NCI-H526 (cell line): ENCODE measurements at places on chromosomes 13 and 19.
A peak's percentile ranks its signal among the peaks of the same experiment; 100 is the strongest.

- DNase-seq: no peak
These were observed 7.8 kb upstream of the VSTM2B start for GRCh38 chr19:29517946-29518345.

DNA sequence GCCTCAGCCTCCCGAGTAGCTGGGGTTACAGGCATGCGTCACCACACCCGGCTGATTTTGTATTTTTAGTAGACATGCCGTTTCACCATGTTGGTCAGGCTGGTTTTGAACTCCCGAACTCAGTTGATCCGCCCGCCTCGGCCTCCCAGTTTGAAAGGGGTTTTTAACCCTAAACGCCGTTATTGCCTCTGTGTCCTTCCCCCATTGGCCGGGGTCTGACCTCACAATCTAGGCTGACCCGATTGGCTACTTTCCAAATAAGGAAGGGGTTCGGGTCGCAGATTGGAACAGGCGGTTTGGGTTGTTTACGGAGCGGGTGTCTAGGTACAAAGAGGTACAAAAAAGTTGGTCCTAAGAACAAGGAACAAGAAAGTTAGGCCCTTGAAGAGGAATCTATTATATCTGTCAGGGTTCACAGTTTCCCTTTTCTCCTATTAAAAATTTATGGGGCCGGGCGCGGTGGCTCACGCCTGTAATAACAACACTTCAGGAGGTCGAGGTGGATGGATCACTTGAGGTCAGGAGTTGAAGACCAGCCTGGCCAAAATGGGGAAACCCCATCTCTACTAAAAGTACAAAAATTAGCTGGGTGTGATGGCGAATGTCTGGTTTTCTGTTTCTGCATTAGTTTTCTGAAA, 1.0 kb downstream of the ZNF253 start:
- no peak for DNase-seq

- DNase-seq: no peak
These were observed 7.1 kb upstream of the ICAM3 start for GRCh38 chr19:10346509-10346908.

DNA sequence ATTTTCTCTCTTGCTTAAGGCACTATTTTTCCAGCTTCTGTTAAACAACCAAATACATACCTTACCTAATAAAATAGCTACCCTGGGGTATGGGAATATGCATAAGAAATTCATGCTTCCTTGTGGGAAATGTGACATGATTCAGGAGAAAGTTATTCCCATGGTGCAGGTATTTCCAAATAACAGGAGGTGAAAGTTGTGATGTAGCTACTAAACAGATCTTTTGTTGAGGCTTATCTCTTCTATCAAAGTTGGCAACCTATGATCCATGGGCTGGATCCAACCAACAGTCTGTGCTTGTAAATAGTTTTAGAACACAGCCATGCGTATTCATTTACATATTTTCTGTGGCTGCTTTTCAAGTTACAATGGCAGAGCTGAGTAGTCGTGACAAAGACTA, 177.8 kb upstream of the NBEA start:
- no peak for DNase-seq

DNA sequence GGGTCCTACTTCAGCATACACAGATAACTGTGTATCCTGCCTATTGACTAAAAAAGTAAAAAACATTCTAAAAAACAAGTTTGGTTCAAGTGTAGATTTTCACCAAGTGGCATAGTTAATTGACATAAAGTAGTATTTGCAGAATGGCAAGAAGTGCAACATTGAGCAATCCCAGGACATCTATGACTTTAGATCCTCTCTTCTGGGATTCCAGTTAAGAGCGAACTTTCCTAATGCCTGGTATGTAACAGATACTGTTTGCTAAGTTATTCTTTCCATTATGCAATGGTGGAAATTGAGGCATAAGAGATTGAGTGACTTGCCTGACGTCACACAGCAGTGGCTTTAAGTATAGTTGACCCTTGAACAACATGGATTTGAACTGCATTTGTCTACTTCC, 96.1 kb downstream of the ZMYM2 start:
- DNase-seq: no peak

DNA sequence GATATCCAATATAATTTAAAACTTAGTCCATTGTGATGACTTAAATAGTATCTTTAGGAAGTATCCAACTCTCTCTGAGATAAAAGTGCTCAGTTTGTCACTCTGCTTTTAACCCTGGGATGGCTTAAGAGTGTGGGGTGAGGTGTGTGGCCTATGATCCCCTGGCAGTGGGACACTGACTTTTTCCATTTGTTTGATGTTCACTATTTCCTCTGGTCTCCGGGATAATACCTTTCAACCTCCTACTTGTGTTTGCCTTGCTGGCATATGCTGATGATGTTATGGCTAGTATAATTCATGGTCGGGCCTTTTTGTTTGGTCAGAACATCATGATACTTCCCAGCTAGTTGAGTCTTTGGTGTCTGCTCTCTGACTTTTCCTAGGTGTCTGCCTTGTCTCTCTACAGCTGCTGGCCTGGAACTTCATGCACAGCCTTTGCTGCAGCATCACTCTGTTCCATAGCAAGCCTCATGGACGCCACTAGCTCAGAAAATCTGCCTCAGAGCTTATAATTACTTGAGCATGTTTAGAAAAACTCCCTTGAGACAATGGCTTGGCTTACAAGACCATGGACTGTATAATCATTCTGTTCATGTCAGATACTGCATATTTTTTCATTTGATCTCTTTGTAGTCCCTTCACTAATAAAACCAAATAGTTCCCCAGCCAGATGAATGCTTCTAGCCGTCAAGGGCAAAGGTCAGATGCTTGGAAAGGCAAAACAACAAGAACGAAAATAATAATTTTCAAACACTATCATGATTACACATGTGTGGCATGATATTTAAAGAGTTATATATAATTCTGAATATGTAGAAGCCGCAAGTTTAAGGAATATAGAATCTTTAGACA, 75.2 kb downstream of the WDFY2 start:
- no peak for DNase-seq

DNA sequence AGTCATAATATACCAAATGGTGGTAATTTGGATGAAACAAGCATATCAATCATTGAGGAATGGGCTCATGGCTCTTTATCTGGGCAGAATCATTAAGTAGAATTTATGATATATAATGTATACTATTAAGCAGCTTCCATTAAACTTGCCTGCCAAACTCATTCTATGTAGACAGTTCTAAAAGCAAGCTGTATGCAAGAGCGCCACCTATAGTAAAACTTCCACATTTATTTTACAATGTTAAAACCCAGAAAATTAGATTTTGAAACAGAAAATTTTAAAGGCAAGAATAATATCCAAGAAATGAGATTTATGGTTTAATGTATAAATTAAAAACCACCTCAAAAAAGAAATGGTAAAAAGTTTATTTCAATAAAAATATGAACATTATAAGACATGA, 161.5 kb downstream of the MZT1 start:
- peak; percentile 63 for DNase-seq

GRCh38 chr19:10114651-10115391, 3.3 kb downstream of the P2RY11 start:
- no peak for DNase-seq

GRCh38 chr13:74707291-74707690, 573.1 kb upstream of the KLF12 start:
- DNase-seq: no peak

- no peak for DNase-seq
These were observed 156.4 kb downstream of the COL4A1 start for GRCh38 chr13:110150384-110151101.

GRCh38 chr13:45881353-45881752, 29.8 kb upstream of the SIAH3 start:
- DNase-seq: no peak

- no peak for DNase-seq
These were observed 88.9 kb downstream of the SLC25A15 start for GRCh38 chr13:40878321-40878720.

GRCh38 chr19:7925171-7925851, 624 bp downstream of the CTXN1 start:
- DNase-seq: no peak

- DNase-seq: no peak
These were observed 267.3 kb downstream of the DLEU7 start for GRCh38 chr13:50576156-50576555.

- DNase-seq: no peak
These were observed 532.7 kb upstream of the SPRY2 start for GRCh38 chr13:80873589-80873988.

DNA sequence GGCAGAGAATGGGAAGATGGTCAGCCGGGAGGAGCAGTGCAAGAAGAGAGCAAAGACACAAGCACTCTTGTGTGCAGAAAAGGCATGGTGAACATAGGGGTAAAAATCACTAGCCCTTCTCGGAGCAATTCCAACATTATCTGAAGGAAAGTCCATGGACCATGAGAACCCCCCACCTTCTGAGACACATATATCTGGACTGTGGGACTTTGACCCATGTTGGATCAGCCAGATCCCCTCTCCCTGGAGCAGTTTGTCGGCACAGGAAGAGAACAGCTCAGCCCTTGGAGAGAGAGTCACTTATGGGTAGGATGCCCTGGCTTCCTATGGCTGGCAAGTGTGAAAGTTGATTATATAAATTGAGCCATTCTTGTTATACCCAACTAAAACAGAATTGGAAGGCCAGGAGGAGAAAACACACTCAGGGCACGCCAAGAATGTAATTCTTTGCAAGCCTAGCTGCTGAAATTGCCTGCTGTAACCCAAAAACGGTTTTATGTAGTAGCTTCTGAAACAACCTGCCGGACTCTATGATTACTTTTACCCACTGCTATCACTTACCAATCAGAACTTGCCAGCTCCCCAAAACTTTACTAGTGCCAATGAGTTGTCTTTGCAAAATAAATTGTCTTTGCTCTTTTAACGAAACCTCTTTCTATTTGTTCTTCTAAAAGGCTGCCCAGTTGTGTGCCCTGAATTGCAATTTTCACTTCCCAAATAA, 62.8 kb upstream of the ZNF599 start:
- DNase-seq: no peak

- DNase-seq: no peak
These were observed 58.0 kb downstream of the USPL1 start for GRCh38 chr13:30675717-30676116.

GRCh38 chr13:100561599-100562204, 26.9 kb downstream of the GGACT start:
- no peak for DNase-seq

DNA sequence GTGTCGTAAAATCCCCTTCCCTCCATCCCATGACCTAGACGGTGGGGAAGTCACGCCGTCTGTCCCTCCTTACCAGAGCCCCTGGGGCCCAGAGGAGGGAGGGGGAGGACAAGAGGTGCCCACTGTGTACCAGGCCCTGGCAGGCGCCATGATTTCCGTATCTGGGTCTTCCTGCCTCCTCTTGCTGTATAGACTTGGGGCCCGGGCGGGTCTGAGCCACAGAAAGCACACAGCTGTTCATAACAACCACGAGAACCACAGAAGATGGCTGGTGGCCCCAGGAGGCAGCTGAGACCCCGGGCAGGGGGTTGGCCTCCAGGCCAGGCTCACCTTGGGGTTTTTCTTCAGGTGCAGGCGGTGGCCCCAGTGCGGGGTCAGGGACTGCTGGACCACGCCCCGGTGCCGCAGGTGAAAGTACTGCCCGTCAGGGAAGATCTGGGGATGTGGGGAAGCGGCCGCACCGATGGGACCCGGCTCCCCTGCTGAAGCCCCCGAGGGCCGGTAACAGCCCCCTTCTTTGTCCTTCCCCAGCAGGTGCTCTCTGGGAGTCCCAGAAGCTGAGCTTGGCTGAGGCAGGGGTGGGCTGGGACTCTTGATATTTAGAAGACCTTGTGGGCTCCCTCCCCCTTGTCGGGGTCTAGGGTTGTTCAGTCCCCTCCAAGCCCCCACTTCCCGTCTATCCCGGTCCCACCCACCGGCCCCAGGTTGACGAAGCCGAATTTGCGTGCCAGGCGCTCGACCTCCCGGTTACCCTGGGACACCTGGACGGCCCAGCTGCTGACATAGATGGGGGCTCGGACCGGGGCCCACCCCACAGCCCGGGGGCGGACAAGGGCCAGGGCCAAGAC, 463 bp downstream of the PCSK4 start:
- no peak for DNase-seq

GRCh38 chr19:49058562-49058961, 1.0 kb upstream of the CGB7 start:
- DNase-seq: peak; percentile 41

- DNase-seq: no peak
These were observed 3.1 kb upstream of the SUCLA2 start for GRCh38 chr13:48004201-48004600.

GRCh38 chr13:46899801-46900200, 2.9 kb upstream of the HTR2A start:
- no peak for DNase-seq

- no peak for DNase-seq
These were observed 18.4 kb upstream of the CBY2 start for GRCh38 chr13:45683701-45684100.

DNA sequence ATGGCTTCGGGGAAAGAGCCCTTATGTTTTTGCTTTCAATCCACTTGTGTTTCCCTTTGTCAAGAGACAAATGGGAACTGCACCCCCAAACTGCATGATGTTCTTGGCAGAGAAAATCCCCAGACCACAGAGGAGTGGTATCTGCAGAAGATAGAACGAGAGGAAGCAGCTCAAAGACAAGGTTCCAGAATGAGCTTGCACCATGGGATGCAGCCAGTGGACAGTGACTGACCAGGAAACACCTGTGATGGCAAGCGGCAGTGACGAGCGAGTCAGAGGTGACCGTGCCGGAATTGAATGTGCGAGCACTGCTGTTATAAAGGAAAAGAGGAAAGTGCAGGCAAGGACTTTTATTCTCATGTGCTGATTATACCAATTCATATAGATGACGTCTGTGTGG, 46.3 kb downstream of the IRS2 start:
- no peak for DNase-seq

DNA sequence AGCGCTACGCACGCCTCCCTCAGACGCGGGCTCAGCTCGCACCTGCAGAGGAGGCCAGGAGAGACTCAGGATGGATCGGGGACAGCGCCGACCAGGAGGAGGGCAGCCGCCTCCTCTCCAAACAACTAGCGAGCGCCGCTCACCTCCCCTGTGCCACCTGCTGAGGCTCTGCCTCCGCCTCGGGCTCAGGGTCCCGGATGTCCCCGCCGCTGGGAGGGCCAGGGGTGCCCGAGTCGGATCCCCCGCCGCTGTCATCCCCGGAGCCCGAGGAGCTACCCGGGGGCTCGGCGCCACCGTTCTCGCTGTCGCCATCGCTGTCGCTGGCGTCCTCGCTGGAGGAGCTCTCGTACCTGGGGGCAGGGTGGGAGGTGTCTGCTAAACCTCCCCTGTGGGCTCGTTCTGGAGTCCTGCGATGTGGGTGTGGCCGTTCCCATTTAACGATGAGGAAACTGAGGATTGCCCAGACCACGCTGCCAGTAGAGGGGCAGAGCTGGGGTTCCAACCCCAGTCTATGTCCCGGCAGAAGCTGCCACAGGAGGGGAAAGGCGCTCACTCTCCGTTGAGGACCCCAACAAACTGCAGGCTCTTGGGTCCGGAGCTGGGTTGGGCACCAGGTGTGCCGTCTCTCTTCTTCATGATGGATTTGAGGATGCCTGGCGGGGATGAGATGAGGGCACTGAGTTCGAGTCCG, 9.2 kb downstream of the KANK3 start:
- peak; percentile 68 for DNase-seq
